ENCODE measurements at places on chromosomes 3 and 15.

- no peak for DNase-seq
These were observed 70.1 kb downstream of the TBC1D2B start for GRCh38 chr15:78007211-78007931.

DNA sequence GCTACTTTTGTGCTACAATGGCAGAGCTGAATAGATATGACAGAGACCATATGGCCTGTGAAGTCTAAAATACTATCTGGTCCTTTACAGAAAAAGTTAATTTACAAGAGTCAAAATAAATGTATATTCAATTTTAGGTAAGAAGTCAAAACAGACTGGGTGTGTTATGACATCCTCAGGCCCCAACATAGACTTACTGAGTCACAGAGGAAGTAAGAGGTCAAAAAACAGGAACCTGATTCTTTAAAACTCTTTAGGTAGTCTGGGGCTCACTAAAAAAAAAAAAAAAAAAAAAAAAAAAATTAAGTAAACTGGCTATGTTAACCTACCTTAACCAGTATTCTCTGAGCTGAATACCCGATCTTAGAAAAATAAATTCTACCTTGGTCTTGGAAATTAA is 13.1 kb downstream of the DNAAF4 start:
- DNase-seq, result no peak

DNA sequence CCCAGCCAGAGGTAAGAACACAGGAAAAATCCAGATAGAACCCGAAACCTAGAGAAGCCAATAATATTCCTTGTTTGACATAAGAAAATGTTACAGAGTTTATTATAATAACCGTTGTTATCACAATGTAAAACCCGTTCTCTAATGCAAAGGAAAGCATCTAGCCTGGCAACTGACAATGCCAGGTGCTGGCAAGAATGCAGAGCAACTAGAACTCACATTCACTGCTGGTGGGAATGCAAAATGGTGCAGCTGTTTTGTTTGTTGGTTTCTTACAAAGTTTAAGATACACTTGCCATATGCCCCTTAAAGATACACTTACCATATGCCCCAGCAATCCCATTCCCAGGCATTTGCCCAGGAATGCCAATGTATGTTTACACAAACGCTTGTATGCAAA is 23.4 kb downstream of the VPS39 start:
- DNase-seq, result no peak

DNA sequence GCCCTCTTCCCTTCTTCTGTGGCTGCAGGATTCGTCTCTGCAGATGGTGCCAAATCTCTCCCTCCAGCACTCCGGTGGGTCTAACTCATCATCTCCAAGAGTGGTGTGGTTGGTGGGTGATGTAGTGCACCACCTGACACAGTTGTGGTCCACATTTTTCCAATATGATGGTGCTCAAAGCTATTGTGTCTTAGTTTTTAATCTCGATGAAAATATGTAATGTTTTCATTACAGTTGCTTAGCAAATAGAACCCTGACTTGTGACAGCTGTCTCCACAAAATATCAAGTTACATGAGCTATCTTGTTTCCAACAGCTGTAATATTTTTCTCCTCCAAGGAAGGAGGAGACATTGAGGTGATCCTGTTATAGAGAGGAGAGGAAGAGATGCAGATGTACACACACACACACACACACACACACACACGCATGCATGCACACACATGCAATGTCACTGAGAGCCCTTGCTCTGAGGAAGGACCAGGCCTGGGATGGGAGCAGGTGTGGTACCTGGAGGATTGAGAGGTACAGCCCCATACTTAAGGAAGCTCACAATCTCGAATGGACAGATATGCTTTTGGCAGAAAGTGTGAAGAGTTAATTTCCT is 15.7 kb upstream of the ESYT3 start:
- DNase-seq, result no peak

GRCh38 chr3:23940775-23941174 is 4.3 kb upstream of the NR1D2 start:
- DNase-seq, result no peak

- DNase-seq, result no peak
These were observed 49.9 kb downstream of the NMD3 start for GRCh38 chr3:161270991-161271390.

- DNase-seq, result no peak
These were observed 199.9 kb downstream of the UBE3A start for GRCh38 chr15:25238716-25239470.

GRCh38 chr15:32694222-32694983 is 23.4 kb upstream of the GREM1 start:
- DNase-seq, result no peak

GRCh38 chr3:157859541-157859940 is 246.7 kb downstream of the SHOX2 start:
- DNase-seq, result no peak

DNA sequence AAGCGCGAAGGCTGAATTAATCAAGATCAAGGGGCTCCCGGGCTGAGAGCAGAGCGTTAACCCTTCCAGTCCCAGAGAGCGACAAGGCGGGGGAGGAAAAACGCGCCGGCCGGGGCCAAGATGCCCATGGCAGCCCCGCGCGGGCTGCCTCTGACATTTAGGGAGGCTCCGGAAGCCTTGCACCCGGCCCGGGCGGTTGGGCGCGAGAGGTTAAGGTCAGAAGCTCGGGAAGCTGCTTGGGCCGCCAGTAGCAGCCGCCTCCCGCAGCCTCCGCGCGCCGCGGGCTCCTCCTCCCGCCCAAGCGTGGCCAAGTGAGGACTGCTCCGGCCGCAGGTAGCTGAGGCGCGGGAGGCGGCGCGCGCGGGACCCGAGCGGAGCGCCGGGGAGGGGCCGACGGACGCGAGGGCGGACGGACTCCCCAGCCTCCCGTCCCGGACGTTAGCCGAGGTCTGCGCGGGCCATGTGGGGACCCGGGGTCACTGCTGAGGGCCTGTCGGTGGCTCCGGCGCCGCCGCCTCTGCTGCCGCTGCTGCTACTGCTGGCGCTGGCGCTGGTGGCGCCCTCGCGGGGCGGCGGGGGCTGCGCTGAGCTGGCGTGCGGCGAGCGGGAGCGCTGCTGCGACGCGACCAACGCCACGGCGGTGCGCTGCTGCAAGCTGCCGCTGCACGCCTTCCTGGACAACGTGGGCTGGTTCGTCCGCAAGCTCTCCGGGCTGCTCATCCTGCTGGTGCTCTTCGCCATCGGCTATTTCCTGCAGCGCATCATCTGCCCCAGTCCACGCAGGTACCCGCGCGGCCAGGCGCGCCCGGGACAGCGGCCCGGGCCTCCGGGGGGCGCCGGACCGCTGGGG is at the start of gene C3orf80:
Gene C3orf80 (plus strand): TSS at position 247 of the 850 bp plus-strand sequence. CDS start 214 bp downstream, at position 461.
- peak; percentile 36 for DNase-seq

DNA sequence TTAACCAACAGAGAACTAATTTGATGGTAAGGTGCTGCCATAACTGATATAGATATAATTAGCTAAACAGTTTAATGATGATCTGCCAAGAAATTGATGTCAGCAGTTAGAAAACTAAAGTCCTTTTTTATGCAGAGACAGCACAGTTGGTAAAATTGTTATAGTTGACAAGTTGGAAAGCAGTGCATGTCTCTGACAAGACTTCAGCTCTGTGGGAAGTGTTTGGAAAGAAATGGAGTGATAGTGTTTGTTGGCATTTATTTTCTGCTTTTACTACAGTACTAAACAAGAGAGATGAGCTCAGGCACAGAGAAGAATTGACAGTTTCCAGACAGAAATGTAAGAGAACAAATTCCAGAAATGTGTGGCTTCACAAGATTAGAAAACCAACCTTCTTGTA is 523.5 kb upstream of the BCHE start:
- no peak for DNase-seq

DNA sequence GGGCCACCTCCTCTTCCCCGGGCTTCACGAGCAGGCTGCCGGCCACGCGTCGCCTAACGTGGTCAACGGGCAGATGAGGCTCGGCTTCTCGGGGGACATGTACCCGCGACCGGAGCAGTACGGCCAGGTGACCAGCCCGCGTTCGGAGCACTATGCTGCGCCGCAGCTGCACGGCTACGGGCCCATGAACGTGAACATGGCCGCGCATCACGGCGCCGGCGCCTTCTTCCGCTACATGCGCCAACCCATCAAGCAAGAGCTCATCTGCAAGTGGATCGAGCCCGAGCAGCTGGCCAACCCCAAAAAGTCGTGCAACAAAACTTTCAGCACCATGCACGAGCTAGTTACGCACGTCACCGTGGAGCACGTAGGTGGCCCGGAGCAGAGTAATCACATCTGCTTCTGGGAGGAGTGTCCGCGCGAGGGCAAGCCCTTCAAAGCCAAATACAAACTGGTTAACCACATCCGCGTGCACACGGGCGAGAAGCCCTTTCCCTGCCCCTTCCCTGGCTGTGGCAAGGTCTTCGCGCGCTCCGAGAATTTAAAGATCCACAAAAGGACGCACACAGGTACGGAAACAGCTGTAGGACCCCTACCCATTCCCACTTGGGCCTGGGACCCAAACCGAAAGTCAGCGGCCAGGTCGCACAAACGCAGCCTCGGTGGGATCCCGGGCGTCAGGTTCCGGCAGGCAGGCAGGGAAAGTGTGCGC is 1.5 kb downstream of the ZIC1 start:
- DNase-seq, result no peak

- no peak for DNase-seq
These were observed 57.7 kb downstream of the GASK1A start for GRCh38 chr3:43036621-43037423.

- DNase-seq, result no peak
These were observed 15.9 kb upstream of the CHST2 start for GRCh38 chr3:143103652-143104051.

DNA sequence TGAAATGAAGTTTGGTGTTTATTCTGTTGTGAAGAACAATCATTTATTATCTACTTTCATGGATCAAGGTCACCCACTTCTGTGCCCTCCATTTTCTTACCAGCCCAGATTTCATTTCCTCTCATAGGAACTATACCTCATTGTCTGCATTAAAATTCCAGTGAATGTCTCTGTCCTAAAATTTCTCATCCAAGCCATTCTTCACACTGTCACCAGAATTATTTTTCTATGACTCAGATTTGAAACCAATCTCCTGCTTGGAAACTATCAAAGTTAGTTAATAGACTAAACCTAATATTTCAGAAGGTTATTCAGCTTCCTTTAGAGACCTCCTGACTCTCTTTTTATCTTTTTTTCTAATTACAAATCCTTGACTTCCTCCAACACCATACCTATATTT is 364.1 kb upstream of the CBLB start:
- no peak for DNase-seq
